GM19239 (cell line): ENCODE measurements at places on chromosomes 5 and 9.

DNA sequence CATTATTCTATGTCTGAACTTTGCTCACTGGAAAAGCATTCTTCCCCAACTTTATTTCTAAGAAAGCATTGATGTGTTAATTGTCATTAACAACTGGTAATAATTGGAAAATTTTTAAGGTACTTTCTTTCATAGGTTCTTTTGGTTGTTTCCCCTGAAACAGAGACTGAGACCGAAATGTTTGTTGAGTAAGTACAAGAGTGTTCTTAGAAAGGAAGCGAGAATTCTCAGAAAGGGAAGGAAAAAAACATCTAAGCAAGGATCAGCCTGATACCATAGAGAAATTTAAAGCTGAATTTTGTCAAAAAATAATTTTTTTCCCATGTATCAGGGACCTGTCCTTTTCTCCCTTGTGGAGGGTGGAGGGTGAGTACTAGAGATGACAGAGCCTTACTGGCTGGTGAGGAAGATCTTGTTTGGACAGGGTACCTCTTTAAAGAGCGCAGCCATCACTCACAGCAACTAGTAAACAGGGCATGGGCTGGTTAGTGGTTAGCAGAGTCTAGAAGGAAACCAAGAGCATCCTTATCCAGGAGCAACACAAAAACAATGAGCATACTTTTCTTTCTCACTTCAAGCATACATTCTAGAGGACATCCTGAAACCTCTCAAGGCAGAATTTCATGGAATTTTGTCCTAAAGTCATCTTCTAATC, 898.5 kb downstream of the DNAH5 start:
- DNase-seq: no peak

DNA sequence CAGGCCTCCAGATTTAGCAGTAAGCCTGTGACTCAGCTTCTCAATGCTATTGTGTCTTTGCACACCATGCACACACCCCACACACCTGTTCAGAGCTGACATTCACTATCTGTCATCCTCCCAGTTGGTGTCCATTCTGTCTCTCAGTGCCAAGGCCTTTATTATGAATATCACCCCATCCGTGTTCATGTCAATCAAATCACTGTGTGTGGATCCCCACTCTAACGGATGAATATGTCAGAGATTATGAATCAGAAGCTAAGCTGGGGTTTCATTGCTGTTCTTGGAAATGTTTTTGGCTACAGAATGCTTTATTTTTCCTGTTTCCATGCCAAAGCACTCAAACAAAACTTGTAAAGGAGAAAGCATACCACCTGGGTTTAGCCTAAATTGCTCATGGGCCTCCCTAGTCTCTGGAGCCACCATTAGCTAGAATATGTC, 9.4 kb upstream of the MAMDC2 start:
- no peak for DNase-seq

GRCh38 chr9:81335879-81336421, 353.4 kb downstream of the TLE1 start:
- no peak for DNase-seq

GRCh38 chr5:15585841-15586591, 86.0 kb downstream of the FBXL7 start:
- no peak for DNase-seq

DNA sequence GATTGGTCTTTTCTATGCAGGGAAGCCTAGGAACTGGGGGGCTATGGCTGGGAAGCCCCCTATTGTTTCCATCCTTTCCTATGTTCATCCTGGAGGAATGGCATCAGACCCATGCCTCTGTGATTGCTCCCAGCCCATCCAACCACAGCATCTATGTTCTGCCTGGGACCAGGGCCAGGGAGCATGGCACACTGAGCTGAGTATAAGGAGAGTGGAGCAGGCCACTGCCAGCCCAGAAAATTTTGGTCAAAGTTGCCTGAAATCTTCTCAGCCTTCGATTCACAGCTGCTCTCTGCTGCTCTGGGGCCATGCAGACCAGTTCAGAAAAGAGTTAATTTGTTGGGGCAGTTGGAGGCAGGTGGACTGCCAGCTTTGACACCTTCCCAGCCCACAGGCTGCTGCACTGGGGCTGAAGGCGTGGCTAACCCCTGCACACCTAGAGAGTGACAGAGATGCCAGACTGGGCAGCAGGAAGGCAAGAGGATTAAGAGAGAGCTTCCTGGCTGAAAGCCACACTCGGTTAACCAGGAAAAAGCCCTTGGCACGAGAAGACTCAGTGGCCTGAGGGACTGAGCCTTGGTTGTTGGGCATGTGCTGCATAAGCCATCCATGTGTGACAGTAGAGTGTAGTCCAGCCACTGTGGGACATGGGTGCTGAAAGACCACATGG, 12.1 kb downstream of the TGFBI start:
- no peak for DNase-seq

- no peak for DNase-seq
Measured at GRCh38 chr5:152246401-152246800, 158.7 kb downstream of the NMUR2 start.
